A172 (cell line): ENCODE measurements at places on chromosomes 2 and 18. TPM values are rescaled to one million over a fixed set of nuclear protein-coding genes. Genes with fewer than 3 reads are reported as not detected.

The GULP1 gene
- 234 and 320 TPM in 2 replicates for total RNA-seq

DNA sequence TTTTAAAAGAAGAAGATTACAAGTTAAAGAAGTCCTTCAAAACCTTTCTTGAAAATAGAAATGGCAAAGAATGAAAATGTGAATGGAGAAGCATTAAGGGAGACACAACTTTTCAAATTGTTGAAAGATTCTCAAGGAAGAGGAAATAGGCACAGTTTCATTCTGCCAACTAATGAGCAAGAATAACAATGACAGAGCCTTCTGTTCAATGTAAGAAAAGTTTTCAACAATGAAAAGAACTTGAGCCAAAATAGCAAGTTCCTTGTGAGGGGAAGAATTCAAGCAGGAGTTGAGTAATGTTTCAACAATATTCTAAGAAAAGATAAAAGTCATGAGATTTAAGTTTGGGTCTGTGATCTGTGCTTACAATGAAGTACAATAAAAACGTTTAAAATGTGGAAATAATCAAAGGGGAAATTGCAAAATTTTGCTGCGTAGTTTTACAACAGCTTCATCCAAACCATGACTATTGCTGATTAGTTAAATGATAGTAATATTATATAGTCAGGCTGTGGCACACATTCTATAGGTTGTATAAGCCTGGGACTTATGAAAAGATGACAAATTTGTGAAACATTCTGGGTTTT is 122.6 kb downstream of the METTL4 start:
- no peak for DNase-seq

The R3HDM1 gene
- 10.8 and 16.2 TPM in 2 replicates for total RNA-seq

The M1AP gene
- total RNA-seq: not detected in 2 replicates

- DNase-seq: no peak
These were observed 24.2 kb downstream of the RAPH1 start for GRCh38 chr2:203510941-203511305.

The CBLN2 gene
- 0.12 TPM in 1 of 2 replicates, not detected in the other for total RNA-seq

DNA sequence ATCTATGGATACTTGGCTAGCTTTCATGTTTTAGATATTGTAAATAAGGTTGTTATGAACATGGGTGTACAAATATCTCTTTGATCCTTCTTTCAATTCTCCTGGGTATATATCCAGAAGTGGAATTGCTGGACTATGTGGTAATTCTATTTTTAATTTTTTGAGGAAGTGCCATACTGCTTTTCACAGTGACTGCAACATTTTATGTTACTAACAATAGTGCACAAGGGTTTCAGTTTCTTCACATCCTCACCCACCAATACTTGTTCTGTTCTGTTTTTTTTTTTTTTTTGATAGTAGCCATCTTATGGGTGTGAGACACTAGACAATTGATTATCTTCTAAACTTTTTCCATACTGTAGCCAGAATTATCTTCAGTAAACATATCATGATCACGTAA is 17.3 kb upstream of the NEUROD1 start:
- DNase-seq: no peak

DNA sequence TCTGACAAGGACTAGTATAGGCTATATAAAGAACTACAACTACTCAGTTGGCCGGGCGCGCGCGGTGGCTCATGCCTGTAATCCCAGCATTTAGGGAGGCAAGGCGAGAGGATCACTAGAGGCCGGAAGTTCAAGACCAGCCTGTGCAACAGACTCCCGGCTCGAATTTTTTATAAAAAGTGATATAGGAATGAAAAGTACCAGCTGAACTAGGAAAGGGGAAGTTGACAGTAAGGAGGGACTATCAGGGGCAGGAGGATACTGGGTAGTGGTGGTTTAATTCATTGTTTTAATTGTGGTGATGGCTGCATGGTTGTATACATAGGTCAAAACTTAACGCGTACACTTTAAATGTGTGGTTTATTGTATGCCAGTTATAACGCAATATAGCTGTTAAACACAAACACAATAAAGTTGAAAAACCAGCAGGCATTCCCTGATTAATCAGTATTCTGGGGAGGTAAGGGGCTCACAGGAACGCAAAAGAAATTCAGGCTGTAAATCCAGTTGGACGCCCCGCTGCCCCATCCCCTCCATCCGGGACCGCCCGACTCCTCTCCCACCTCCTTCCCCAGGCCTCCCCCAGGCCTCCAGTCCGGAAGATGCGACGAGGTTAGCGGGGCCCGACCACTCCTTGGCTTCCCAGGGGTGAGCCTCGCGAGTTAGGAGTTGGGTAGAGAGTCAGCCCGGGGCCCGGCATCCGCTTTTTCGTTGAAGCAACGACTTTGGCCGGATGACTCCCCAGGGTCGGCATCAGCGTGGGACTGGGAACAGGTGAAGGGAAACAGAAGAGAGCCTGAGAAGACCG is 746 bp upstream of the POLR1B start:
- no peak for DNase-seq

DNA sequence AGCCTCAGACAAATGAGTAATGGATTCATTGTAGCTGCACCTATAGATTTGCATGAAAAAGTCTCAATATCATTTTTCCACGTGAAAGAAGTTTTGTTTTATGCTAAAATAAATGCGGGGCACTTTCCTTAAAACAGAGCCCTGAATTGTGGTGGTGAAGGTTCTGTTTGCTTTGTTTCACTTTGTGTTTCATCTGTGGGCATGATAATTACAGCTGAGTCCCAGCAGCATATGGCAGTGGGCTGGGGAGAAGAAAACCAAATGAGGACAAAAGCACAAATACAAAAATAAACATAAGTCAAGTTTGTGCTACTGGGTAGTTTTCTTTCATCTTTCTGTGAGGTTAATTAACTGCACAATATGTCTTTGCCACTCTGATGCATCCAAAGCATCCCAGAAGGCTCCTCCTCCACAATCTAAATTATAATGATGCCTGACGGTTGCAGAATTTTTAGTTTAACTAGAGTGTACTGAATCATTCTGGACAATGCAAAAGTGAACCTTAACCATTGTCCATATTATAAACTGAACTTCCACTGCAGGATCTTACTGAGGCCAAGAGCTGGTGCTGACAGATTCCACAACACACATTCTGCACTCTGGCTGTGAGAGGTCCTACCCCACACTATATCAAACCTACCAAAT is 97.6 kb downstream of the DSC3 start:
- DNase-seq: no peak

GRCh38 chr2:12164689-12165088 is 418.3 kb downstream of the LPIN1 start:
- no peak for DNase-seq

The UGT1A6 gene
- total RNA-seq: 0.05 TPM in 1 of 2 replicates, not detected in the other

DNA sequence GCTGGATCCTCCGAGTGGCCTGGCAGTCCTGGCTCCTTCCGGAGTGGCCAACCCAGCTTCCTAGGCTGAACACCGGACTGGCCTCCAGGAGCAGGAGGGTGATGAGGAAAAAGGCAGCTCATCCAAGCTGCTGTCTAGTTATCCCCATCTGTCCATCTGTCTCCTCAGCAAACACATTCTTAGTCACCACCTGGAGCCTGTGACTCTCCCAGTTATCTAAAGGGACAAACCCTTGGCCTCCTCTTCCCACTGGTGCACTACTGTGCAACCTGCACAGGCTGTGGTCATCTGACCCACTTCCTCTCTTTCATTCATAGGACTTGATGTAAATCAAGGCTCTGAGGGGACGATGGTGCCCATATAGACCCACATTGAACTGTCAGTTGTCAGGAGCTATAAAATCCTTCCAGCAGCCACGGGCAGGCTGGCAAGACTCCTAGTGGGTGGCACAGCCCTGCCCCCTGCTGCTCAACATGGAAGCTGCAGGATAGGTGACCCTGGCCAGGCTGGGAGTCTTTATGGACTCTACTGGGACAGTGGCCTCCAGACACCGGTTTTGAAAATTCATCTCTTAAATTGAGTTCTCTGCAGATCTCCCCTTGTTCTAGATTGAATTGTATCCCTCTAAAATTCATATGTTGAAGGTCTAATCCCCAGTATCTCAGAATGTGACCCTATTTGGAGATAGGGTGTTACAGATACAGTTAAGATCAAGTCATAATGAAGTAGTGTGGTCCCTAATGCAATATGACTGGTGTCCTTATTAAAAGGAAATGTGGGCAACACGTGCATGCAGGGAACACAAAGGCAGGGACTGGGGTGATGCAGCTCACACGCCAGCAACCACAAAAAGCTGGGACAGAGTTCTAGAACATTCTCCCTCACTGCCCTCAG is 29.3 kb upstream of the DUSP2 start:
- peak; percentile 57 for DNase-seq

DNA sequence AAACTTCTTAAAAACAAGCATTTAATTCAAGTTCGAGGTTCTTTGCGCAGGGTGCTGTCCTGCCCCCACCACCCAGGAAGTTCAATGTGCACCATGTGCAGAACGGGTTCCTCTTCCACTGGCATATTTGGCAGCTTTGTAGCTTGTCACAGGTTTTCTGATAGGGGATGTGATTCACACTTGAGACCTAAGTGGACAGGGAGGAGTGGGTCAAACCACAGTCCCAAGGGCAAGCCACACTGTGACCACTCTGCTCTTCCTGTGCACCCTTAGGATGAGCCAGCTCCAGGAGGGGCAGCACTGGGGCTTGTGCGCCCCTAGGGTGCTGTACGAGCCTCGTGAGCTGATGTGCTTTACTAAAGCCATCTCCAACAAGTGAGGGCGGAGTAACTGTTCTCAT is 82.5 kb downstream of the TGFA start:
- peak; percentile 79 for DNase-seq

- DNase-seq: no peak
These were observed 3.1 kb upstream of the DCTN1 start for GRCh38 chr2:74383254-74383653.

GRCh38 chr18:10511236-10511635 is 14.6 kb upstream of the NAPG start:
- no peak for DNase-seq

The IL1R2 gene
- total RNA-seq: not detected in 2 replicates

The APOB gene
- total RNA-seq: not detected in 2 replicates

The IL1F10 gene
- not detected in 2 replicates for total RNA-seq

GRCh38 chr2:70830366-70830765 is 5.2 kb downstream of the CD207 start:
- no peak for DNase-seq

The POTEI gene
- not detected in 2 replicates for total RNA-seq

DNA sequence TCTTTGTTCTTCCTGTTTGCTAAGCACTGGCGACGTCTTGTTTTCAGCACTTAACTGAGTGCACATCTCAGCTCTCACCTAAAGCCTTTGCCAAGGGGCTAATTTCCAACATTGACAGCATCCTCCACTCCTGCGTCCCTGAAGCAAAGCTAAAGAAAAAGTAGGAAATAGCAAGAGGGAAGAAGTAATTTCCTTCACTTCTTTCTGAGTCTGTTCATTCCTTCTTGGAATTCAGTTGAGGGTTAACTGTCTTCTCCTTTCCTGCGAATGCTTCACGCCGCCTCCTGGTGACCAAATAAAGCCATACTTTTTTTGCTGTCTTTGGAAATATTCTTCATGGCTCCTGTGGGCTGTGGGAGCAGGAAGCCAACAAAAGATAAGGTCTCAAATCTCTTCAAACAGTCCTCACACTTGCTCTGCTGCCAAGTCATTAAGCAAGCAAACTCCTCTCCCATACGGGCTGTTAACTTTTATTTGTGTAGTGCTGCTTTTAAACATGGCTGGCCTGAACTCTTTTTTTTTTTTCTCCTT is 100.9 kb downstream of the DPP10 start:
- DNase-seq: no peak

GRCh38 chr2:26559556-26559955 is 81.6 kb downstream of the CIB4 start:
- no peak for DNase-seq

DNA sequence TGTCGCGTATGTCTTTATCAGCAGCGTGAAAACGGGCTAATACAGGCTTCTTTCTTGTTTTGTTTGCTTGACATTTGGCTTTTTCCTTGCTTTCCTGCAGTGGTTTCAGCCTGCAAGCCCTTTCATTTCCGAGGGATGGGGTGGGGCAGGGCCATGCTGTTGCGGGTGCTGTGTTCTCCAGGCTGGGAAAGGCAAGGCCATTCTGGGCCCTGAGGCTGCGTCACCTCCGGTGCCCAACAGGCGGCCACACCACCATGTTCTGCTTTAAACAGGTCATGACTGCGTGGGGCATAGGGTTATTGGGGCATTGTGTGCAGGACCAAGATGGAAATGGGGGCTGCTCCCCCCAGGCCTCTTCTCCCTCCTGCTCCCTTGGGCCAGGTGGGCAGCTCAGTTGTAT is 38.6 kb upstream of the PLB1 start:
- no peak for DNase-seq

DNA sequence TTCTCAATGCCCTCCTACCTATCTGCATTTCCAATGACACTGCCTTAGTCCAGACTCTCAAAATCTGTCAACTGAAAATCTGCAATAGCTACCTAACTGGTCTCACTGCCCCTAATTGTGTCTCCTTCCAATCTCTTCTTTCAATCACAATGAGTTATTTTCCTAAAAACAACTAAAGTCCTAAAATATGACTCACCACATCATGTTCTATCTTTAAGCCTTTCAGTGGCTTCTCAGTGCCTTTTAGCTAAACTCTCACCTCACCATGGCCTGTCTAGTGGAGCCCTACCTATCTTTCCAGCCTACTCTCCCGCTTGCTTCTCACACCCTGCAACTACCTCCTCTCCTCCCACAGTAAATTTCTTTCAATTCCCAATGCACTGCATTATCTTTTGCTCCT is 220.9 kb upstream of the PKDCC start:
- no peak for DNase-seq

- peak; percentile 78 for DNase-seq
These were observed 30.8 kb downstream of the C18orf54 start for GRCh38 chr18:54388203-54389142.

The AGXT gene
- total RNA-seq: 0.07 TPM in 1 of 2 replicates, not detected in the other

DNA sequence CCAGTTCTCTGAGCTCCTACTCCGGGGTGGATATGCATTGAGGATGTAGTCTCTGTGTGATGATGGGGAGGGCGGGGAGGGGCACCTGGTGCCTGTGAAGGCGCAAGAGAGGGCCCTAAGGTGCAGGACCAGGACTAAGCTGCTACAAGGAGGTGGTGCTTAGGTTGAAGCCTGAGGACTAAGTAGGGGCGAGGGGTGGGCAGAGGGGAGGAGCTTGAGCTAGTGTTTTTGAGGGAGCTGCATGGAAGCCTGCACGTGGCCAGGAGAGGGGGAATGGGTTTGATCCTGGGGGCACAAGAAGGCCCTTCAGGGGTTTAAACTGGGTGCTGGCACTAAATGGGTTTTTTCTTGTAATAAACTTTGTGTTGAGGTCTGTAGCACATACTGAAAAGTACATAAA is 105.0 kb downstream of the UGGT1 start:
- no peak for DNase-seq

- peak; percentile 56 for DNase-seq
These were observed 76.1 kb downstream of the RHBDD1 start for GRCh38 chr2:226911932-226912331.

GRCh38 chr2:172472446-172473033 is 45.2 kb downstream of the ITGA6 start:
- no peak for DNase-seq

The GKN1 gene
- total RNA-seq: not detected in 2 replicates

The CSRNP3 gene
- total RNA-seq: 2.8 and 4.0 TPM in 2 replicates

GRCh38 chr2:41728788-41729338 is 319.0 kb upstream of the PKDCC start:
- no peak for DNase-seq

- no peak for DNase-seq
These were observed 358.3 kb downstream of the ZNF521 start for GRCh38 chr18:24993628-24994027.
